ENCODE measurements at places on chromosomes 5 and 9. TPM values are rescaled to one million over a fixed set of nuclear protein-coding genes. Genes with fewer than 3 reads are reported as not detected.

DNA sequence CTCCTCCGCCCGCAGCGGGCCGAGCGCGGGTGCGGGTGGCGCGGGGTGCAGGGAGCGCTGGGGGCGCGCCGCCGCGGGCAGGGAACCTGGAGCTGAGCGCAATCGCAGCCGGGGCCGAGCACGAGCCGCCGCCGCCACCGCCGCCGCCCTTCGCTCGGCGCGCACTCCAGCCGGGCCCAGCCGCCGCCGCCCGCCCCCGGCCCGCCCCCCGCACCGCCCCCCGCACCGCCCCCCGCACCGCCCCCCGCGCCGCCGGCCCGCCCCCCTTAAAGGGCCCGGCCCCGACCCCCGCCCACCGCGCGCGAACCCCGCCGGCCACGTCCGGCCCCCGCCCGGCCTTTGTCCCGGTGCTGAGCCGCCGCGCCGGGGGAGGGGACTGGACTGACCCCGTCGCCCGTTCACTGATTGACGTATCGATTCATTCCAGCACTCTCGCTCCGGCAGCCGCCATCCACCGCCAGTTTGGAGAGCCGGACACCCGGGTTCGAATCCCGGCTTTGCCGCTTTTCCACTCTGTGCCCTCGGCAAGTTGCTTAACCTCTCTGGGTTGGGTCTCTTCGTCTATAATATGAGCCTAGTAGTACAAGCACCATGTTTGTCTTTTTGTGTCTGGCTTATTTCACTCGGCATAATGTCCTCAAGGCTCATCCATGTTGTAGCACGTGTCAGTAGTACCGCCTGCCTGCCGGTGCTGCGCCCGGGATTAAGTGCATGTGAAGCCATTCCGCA lies at the start of gene SH3PXD2B:
TSS of gene SH3PXD2B (minus strand) at position 168 of the 729 bp plus-strand sequence. CDS start 173 bp downstream, outside the sequence.
- peak; percentile 29 for DNase-seq

GRCh38 chr5:116492776-116493175 lies 81.8 kb downstream of the SEMA6A start:
- no peak for DNase-seq

DNA sequence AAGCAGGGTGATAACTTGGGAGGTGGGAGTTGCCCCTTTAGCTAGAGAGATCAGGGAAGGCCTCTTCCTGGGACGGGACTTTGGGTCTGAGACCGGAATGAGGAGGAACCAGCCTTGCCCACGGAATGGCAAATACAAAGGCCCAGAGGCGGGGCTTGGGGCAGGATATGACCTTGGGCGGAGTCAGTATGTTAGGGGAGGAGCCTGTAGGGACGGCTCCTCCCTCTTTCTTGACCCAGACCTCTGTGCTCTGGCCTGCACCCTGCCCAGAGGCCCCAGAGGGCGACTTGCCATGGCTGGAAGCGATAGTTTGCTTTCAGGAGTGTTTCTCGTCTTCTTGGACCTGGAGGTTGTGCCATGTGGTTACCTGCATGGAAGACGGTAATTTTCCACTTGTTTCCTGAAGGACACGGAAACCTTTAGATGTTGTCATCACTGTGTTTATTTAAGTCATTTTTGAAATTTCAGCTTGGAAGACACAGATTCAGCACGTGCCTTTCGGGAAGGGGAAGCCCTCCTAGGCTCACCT lies 85.6 kb downstream of the DAB2IP start:
- DNase-seq: no peak

DNA sequence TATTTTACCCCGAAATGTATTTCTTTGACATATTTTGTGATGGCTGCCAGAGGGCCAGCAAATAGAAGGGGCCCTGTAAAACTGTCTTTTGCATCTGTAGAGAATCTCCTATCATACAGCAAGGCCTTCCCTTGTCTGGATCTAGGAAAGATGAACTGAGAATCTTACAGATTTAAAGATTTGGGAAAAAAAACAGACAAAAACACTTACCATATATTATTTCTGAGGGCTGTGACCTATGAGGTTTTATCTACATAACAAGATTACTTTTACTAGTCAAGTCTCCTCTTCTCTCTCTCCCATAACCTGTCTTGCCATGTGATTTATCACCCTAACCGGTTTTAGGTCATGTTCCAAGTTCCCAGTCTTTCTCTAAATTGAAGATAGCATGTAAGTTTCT lies 599.2 kb upstream of the CDH6 start:
- DNase-seq: no peak

DNA sequence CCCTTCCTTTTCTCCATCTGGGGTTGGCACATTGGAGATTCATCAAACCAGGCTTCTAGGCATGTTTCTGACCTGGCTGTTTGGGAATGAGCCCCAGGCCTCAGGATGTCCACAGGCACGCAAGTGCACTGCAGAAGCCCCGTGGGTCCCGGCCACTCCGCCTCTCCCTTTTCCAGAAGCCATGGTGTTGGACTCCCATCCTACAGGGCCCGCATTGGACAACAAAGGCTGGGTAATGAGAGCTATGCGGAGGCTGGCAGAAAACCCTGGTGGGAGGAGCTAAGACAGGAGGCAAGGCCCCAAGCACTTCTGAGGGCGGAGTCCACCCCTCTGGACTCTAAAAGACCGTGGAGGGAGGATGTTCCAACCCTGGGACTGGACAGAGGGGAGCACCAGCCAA lies 160.6 kb downstream of the OLFM1 start:
- DNase-seq: no peak

DNA sequence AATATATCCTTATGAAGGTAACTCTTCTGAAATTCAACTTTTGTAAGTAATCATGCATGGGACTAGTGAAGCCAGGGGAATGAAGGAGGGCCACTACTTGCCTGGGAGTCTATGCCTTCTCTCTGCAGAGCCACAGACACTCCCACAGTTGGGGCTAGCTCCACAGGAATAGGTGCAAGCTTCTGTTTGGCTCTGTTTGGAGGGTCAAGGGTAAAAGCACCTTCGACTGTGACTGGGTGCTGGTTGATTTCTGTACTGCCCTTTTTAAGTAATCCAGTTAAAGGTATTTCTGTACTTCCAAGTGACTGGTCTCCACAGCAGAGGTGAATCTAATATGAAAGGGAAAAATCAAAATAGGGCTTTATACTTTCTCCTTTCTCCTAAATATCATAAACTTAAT lies 32.2 kb downstream of the CEP120 start:
- DNase-seq: no peak

DNA sequence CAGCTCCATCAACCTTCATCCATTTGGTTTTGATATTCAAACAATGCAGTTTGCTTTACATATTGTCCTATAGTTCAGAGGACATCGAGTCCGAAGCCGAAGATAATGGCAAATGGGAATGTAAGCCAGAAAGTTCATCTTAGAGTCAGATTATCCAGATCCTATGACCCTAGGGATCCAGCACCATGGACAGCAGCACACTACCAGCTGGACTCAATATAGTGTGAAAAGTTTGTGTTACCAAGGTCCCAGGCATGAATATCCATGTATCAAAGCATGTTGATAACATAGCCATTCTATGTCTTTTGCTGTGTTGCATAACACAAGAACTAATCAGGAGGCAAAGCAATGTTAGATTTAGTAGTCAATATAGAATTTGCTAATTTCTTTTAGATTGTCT lies 46.3 kb downstream of the FSTL4 start:
- DNase-seq: no peak

- DNase-seq: no peak
These were observed 329.3 kb upstream of the ADCY2 start for GRCh38 chr5:7066471-7067235.

DNA sequence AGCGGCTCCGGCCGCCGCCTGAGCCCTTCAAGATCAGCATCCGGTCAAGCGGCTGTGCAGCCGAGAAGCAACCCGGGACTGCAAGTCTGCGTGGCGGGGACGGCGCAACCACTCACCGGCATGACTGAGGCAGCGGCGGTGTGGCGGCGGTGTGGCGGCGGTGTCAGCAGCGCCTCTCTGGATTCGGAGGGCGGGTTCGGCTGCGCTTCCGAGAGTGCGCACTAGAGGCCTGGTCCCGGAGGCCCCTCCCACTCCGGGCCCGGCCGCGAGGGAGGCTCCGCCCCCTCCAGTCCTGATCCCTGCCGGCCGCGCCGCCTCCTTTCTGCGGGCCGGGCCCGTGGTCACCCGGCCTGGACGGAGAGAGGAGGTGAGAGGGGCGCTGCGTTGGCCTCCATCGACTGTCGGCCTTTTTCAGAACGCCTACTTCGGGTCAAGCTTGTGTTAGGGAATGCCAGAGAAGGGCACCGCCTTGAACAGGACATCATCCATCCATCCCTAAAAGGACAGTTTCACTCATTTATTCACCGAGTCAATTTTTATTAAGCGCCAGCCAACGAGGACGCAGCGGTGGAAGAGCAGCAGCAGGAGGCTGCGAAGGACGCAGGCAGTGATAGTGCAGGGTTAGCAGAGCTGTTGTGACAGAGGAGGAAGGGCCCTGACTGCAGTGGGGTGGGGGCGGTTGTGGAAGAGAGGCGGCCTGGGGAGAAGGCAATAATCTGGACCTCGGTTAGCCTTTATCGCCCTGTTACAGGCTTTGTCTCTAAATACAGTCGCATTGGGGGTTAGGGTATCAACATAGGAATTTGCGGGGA lies at the start of gene ATOX1:
TSS of gene ATOX1 (minus strand) at position 202 of the 812 bp plus-strand sequence. CDS start at position 122, 80 bp downstream.
- DNase-seq: peak; percentile 92

DNA sequence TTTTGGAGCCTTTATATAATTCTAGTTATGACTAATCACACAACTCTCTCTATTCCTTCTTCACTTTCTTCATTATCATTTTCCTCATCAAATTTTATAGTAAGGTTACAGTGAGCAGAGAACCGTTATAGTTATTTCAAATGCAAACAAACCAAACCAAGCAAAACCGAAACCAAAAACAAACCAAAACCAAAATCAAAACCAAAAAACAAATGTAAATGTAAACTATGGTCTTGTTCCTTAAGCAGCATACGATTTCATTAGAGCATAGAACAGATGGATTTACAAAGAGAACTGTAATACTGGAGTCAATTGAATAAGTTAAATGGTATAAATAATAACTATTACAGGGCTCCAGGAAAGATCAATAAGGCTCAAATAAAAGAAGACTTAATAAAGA lies 447.1 kb downstream of the LRRC70 start:
- DNase-seq: no peak

GRCh38 chr5:139740138-139740991 lies 55.2 kb upstream of the PSD2 start:
- DNase-seq: no peak

GRCh38 chr5:149317281-149318048 lies 27.8 kb upstream of the GRPEL2 start:
- peak; percentile 79 for DNase-seq

Gene GABRP
- total RNA-seq: not detected

Gene PCA3
- total RNA-seq: not detected

Gene ACOT12
- not detected for total RNA-seq

Gene AGXT2
- total RNA-seq: not detected

Gene SNAPC3
- total RNA-seq: 22.2 TPM

Gene CARTPT
- not detected for total RNA-seq

Gene PAXX
- total RNA-seq: 188 TPM

Gene NIM1K
- total RNA-seq: 0.36 TPM

Gene F2RL2
- total RNA-seq: not detected

Gene BRD3OS
- total RNA-seq: 6.8 TPM

All from natural killer cell (primary cell).